ENCODE measurements at places on chromosomes 2 and 18. TPM values are rescaled to one million over a fixed set of nuclear protein-coding genes. Genes with fewer than 3 reads are reported as not detected.

GRCh38 chr18:22020867-22021370 is 148.5 kb upstream of the GATA6 start:
- DNase-seq, result no peak

DNA sequence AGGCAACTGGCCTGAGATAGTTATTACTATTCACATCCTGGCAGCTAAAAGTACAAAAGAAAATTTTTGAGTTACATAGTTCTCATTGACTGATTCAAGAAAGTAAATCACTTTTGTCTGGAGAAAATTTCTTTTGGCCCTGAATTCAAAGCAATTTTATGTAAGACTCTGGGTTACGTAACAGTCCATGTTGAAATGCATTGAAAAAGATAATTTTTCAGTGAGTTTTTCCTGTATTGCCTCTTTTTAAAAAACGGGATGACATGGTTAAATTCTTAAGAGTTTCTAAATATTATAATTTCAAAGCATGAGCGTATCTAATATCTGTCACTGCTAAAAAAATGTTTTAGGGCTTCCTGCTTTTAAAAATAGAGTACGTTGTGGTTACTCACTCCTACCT is 72.7 kb downstream of the ANKRD12 start:
- DNase-seq, result no peak

GRCh38 chr2:55880416-55881143 is 43.0 kb downstream of the EFEMP1 start:
- DNase-seq, result no peak

DNAJC5G gene
- not detected for total RNA-seq

MGAT5 gene
- total RNA-seq, result 16.3 TPM

IL1B gene
- not detected for total RNA-seq
